ENCODE measurements at places on chromosomes 16 and 17.

DNA sequence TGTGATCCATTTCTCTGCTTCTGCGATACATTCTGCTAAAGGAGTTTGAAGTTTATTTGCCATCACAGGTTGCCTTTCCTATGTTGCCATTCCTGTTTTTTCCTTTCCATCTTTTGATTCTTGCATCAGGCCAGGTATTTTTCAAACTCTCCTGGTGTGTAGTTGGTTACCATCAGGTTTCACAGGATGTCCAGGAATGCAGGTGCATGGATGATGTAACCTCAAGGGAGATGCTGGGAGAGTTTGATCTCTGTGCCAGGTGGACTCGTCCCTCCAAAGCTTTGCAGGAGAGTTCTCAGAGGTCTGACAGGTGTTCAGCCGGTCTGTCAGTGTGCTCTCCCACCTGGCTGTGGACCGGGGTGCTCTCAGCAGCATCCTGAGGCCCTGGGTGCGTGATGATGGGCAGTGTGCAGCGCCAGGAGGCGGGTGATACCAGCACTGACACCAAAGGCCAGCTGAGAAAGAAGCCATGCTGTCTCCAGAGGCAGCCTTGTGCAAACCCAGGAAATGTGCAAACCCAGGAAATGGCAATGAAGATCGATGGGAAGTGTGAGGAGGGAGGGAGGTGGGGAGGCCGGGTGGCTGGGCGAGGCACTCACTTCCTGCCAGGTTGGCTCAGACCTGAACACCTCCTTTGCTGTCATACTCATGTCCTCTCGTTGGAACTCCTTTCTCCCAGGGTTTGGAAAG lies 1.7 kb downstream of the ATP2C2 start:
- DNase-seq: no peak

DNA sequence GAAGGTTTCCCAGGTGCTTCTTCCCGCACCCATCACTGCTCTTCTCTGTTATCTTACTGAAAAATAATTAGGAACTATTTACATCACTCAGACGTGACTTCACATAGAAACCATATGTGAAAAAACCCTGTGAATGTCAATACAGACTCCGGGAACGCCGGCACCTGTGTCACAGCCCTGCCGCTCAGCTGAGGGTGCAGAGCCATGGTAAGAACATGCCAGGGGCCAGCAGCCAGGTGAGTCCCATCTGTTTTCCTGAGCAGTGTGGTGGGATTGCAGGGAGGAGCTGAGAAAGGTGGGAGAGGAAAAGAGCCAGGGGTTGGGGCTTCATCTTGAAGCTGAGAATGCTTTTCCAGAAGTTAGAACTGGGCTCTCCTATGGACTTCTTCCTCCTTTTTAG lies 13.7 kb downstream of the FOXF1 start:
- DNase-seq: no peak

DNA sequence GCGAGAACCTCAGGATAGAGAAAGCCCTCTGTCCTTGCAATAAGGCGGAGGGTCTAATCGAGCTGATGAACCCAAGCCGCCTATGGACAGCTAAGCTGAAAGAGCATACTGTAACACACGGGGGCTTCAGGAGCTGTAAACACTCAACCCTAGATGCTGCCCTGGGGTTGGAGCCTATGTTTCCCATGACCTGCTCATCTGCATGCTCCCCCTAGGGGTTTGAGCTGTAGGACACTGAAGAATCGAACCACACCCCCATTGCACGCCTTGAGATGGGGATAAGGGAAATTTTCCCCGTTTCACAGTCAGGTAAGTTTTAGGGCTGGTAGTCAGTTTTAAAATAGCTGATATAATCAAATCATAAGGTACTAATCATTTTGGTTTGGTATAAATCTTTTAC lies 675.6 kb upstream of the CDH8 start:
- no peak for DNase-seq

DNA sequence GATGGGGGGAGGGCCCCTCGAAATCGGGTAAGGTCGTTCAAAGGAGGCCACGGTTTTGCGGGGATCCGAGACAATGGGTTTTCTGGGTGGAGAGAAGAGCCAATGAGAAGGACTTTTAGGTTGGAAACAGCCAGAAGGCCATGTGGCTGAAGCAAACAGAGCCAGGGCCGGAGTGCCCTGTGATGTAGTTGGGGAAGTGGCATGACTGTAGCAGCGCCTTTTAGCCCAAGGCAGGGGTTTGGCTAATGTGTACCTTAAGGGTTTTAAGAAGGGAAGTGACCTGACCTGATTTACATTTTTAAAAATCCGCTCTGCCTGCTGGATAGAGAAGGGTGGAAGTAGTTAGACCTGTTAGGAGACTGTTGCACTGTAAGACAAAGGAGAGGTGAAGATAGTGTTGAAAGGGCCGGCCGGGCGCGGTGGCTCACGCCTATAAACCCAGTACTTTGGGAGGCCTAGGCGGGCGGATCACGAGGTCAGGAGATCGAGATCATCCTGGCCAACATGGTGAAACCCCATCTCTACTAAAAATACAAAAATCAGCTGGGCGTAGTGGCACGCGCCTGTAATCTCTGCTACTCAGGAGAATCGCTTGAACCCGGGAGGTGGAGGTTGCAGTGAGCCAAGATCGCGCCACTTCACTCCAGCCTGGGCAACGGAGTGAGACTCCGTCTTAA lies 1.0 kb downstream of the LYRM1 start:
- DNase-seq: peak; percentile 57

- no peak for DNase-seq
Measured at GRCh38 chr16:12081048-12081404, 104.5 kb downstream of the SNX29 start.

- DNase-seq: no peak
Measured at GRCh38 chr17:61330174-61331150, 69.2 kb upstream of the TBX2 start.

DNA sequence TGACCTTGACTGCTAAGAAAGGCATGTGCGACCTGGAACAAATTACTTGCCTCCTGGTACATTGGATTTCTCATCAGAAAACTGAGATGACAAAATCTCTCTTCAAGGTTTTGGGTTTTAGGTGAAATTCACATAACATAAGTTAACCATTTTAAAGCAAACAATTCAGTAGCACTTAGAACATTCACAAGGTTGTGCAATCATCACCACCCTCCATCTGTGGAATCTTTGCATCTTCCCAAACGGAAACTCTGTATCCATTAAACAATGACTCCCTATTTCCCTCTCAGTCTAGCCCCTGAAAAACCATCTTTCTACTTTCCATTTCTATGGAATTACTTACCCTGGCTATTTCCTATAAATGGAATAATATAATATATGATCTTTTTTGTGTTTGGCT lies 42.2 kb upstream of the BRD7 start:
- no peak for DNase-seq

- no peak for DNase-seq
Measured at GRCh38 chr17:4005296-4006164, 41.3 kb upstream of the ATP2A3 start.

DNA sequence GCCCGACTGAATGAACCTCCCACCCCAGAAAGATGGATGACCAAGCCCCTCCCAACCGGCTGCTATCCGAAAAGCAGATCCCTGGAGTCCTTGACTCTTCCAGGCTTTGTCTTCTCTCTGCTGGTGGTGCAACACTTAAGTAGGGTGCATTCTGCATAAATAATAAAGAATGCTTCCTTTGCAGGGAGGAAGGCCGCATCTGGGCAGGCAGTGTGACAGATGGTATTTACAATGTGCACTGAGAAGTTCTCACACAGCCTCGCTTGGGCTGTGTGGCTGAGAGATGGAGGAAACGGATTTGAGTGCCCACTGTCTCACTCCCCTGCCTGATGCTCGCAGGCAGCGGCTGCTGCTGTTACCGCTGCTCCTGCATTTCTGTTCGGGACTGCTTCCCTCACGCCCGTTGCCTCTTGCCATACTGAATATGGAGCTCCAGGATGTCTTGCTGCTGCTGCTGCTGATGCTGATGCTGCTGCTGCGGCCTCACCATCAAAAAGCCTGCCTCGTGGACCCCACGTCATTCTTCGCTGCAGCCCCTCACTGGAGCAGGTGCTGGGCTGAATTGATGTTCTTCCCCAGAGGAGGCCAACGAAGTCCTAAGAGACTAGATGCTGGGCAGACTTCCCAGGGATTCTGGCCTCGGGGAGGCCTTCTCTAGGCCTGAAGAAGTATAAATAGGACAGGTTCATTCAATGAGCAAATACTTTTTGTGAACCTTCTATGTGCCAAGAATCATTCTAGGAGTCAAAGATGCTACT lies 7.1 kb upstream of the RHBDL3 start:
- DNase-seq: no peak

- no peak for DNase-seq
Measured at GRCh38 chr17:62708587-62708986, 81.1 kb downstream of the MRC2 start.

DNA sequence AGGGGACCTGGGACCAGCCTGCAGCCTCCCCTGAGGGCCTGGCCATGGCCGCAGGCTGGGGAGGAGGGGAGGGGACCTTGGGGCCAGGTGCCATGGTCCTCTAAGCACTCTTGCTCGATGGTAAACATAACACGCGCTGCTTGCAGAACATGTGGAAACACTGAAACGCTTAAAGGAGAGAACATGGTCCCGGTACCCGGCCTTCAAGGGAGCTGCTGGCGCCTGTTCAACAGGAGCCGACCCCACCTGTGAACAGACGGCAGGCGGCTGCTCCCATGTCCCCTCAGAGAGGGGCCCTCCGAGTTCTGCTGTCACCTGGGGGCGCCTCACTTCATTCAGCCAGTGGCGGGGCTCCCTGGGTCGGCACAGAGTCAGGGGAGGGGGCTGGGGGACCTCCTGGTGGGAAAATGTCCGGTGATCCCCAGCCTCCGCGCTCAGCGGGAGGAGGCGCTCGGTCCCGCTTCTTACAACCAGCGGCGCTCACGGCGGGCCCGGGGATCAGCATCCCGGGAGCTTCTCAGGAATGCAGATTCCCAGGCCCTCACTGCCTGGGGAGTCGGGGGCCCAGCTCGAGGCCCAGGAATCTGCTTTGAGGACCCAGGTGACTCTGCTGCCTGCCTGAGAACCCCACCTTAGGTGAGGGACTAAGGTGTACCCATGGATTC lies 854 bp upstream of the SSTR5 start:
- no peak for DNase-seq

- DNase-seq: no peak
Measured at GRCh38 chr17:72479113-72479512, 358.3 kb downstream of the SOX9 start.

- no peak for DNase-seq
Measured at GRCh38 chr16:20026361-20027072, 47.2 kb downstream of the GPR139 start.

GRCh38 chr16:16111639-16112038 lies 111.7 kb downstream of the ABCC6 start:
- no peak for DNase-seq

DNA sequence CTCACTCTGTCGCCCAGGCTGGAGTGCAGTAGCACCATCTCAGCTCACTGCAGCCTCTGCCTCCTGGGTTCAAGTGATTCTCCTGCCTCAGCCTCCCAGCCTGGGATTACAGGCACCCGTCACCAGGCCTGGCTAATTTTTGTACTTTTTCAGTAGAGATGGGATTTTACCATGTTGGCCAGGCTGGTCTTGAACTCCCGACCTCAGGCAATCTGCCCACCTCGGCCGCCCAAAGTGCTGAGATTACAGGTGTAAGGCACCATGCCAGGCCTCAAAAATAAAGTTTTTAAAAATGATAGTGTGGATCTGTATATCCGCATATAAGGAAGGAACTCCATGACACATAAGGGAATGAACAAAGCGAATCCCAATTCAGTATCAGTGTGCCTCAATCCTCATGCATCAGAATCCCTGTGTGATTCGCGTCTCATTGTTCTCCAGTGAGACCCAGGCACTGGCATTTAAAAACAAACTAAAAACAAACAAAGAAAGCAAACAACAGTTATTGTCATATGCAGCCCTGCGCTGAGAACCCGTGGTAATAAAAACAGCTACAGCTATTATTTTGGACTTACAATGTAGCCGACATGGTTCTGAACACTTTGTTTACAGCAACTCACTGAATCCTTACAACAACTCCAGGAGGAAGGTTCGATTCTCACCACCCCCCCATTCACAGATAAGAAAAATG lies 54.1 kb upstream of the CREBBP start:
- DNase-seq: no peak

GRCh38 chr17:45149669-45150664 lies 1.7 kb downstream of the HEXIM1 start:
- no peak for DNase-seq

GRCh38 chr17:74043976-74044375 lies 159.5 kb upstream of the RPL38 start:
- no peak for DNase-seq

- DNase-seq: no peak
Measured at GRCh38 chr16:73890186-73891128, 406.2 kb upstream of the PSMD7 start.

GRCh38 chr17:9225305-9226101 lies 204.2 kb downstream of the NTN1 start:
- DNase-seq: no peak

- DNase-seq: no peak
Measured at GRCh38 chr17:82108496-82108945, 10.5 kb upstream of the FASN start.

DNA sequence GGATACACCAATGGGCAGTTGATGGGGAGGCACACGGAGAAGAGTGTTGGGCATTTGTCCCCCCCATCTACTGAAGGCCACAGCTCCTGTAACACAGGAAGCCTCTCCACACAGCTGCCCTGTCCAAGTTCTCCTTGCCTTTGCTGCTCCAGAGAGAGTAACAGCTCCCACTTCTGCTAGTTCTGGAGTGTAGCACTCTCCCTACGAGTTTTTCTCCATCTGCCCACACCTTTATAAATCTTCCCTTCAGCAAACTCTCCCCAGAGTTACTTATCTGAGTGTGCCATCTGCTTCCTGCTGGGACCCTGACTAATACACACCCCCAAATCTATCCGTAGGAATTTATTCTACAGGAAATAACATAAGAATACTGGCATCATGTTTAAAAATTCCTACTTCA lies 42.6 kb upstream of the ERN1 start:
- DNase-seq: no peak

DNA sequence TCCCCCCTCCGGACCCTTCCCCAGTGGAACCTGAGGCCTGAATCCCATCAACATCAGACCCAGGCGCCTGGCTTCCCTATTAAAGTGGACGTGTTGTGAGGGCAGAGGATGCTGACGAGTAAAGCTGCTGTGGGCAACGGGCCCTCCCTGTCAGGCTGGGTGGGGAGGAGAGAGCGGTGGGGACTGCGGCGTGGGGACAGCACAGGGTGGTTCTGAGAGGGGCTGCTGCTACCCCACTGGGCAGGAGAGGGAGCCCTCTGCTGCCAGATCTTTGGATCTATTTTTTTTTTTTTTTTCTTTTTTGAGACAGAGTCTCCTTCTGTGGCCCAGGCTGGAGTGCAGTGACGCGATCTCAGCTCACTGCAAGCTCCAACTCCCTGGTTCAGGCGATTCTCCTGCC lies 5.9 kb downstream of the CA5A start:
- DNase-seq: no peak
